ENCODE measurements at places on chromosomes 7 and 10.

DNA sequence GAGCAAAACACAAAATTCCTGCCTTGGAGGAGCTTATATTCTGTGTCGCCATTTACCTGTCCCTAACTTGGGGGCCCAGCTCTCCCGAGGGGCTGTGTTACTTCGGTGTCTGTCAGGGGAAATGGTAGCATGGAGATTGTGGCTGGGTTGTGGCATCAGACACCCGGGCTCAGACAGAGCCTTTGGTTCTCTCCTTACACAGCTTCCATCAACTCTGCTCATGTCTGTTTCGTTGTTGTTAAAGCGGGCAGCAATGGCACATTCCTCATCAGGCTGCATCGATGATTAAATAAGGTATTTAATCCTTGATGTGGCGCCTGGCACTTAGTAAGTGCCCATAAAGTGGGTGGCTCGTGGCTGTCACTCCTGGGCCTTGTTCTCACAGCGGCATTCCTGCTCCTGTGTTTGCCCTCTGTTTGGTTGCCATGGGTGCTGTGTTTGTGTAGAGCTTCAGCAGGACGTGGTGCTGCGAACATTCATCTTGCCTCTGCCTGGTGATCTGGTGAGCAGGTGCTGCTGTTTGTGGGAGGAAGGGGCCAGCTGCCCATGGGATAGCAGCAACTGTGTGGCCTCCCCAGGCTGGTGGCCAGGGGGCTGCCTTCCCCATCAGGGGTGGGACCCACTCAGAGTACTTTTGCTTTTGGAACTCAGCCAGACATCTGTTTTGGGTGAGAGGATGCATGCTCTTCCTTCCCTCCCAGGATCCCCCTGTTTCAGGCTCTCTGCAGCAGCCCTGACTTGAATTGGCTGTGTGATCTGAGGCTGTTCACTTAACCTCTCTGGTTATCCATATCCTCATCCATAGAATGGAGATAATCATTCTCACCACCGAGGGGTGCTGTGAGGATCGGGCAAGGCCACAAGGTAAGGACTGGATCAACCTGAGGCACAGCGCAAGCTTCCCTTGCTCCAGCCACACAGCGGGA, 207.2 kb upstream of the SVIL start:
- no peak for DNase-seq

DNA sequence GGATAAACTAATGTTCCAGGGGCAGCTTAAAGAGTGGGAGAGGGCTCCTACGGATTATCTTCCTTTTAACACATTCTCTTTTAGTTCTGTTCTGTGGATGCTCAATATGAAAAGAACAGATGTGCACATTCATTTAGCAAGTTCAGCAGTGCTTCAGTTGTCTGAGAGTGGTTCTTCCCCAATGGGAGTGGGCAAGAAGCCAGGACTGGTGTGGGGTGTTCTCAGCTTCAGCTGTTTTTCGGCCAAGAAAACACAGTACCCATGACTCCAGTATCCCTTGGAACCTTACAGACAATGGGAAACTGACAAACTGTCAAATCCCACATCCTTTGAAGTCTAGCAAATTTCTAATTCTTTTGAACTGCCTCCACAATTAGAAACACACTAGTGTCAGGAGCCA, 71.5 kb upstream of the LRRC17 start:
- no peak for DNase-seq

DNA sequence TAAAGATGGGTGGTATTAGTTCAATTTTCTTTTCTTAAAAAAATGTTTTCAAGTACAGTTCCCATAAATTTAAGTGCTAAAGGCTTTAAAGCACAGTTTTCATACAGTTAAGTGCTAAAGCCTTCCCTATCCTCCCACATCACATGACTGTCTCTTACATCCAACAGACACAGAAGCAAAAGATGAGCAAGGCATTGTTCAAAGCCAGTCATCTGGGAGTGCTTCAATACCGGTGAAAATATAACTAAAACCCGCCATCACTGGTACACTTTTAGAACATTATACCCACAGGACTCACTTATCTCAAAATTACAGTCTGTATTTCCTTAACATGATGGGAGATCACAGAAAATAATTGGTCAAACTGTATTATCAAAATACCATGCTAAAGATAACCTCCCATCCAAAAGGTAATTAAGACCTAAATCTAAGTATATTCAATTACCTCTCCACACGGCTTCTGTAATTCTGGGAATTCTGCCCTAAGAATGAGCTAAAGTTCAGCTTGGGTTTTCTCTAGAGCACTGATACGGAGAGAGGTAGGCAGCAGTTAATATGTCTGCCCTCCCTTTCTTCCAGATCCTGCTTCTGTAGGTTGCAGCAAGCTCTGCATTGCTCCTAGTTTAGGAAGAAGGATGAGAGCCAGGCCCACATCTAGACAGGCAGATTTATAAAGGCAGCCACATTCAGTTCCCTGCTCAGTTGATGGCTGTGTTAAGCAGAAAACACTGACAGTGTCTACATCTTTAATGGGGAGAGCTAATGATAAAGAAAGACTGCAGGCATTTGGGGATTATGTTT, 474.8 kb upstream of the PFKP start:
- DNase-seq: no peak

GRCh38 chr10:70901276-70901878, 13.0 kb upstream of the PCBD1 start:
- no peak for DNase-seq

DNA sequence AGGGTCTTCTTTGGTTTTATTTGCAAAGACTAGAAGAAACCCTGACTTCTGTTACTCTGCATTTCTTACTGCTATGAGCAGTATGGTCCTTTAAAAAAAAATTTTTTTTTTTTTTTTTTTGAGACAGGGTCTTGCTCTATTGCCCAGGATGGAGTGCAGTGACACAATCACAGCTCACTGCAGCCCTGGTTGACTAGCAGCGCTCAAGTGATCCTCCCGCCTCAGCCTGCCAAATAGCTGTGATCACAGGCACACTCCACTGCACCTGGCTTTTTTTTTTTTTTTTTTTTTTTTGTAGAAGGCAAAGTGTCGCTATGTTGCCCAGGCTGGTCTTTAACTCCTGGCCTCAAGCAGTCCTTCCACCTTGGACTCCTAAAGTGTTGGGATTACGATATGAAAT, 17.4 kb downstream of the CNNM2 start:
- no peak for DNase-seq

GRCh38 chr7:82413237-82413636, 30.3 kb downstream of the CACNA2D1 start:
- no peak for DNase-seq

- DNase-seq: no peak
Measured at GRCh38 chr10:96473866-96474265, 39.9 kb downstream of the TLL2 start.

GRCh38 chr7:28217143-28217542, 36.5 kb upstream of the JAZF1 start:
- DNase-seq: no peak

DNA sequence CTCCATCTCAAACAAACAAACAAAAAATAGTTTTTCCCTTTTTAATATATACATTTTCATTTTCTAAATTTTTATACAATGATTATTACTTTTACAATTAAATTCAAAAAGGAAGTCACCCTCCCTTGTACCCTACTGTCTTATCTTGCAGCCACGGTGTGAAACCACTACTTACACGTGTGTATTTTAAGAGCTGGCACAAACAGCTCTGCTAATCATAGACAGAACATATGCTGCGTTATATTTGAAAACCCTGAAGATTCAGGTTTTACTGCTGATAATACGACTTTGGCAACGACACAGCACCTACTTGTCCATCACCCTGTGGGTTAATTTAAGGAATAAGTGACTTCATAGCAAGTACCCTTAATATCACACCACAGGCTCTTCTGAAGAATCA, 991 bp downstream of the ANKRD61 start:
- no peak for DNase-seq

- DNase-seq: no peak
Measured at GRCh38 chr7:155306673-155307470, 9.2 kb downstream of the INSIG1 start.

DNA sequence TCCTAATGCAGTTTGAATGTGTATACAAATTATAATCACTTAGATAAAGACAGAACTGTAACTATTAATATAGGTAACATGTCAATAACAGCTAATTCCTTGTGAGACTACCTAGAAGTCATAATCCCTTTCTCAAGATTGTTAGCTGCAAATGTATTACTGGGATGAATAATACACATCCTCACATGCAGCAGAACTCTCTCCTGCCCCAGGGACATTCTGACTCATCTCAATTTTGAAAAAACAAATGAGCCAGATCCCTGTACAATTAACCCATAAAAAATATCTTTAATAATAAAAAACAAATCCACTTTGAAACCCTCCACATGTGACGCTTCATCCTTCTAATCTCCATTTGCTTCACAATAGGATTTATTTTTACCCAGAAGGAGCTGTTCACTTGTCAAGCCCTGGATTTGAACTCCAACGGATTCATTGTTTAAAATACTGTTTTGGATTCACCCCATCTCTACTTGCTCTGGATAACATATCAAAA, 428.4 kb upstream of the TEX47 start:
- no peak for DNase-seq

DNA sequence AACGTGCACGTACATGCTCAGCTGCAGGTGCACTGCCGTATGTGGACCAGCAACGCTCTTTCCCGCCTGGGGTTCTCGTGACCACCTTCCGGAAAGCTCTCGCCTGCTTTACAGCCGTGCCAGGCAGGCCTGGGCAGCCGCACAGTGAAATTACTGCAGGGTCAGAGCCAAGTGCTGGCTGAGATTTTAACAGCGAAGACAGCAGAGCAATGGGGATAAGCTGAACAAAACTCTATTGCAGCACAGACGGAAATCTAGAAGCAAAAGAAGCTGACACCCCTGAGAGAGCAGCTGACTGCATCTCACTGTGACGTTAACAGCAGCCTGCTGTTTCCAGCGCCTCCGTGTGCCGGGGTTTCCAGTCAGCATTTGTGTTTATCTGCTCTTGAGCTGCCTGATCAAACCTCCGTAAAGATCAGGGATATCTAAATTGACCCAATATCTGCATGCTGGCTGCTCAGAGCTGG, 179.0 kb downstream of the DIP2C start:
- DNase-seq: no peak

Data from omental fat pad (tissue), 4 donors.